G401 (cell line): ENCODE measurements at places on chromosomes 6 and 20.

GRCh38 chr6:169691260-169691659 is 10.6 kb downstream of the WDR27 start:
- DNase-seq = no peak

- DNase-seq = no peak
These were observed 67.9 kb upstream of the SPACA1 start for GRCh38 chr6:87979737-87980136.

GRCh38 chr6:16503970-16504415 is 257.3 kb downstream of the ATXN1 start:
- no peak for DNase-seq

DNA sequence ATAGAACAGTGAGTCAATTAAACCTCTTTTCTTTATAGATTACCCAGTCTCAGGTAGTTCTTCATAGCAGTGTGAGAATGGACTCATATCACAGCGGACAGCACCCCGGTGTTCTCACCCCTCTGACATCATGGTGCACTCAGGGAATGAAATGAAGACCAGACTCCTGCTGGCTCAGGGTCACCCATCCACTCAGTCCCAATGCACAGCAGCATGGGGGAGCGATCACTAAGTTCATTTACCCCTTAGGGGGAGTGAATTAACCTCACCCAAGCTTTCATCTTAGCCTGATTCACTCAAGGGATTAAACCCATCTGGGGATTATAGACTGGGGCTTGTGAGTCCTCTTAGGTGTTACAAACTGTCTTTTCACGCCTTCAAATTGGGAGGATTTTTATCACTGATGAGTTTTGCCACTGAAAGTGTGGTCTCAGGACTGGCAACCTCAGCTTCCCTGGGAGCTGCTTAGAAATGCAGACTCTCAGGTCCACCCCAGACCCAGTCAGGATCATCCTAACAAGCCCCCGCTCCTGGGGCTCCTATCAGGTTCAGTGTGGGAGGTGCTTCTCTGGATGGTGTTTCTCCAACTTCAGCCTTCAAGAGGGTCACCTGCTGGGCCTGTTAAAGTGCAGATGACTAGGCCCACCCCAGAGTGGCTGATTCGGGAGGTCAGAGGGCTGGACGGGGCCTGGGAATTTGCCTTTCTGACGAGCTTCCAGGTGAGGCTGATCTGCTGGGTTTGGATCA is 44.3 kb upstream of the FRMD1 start:
- no peak for DNase-seq

GRCh38 chr20:33299111-33299603 is 16.1 kb downstream of the BPIFB1 start:
- peak; percentile 67 for DNase-seq

DNA sequence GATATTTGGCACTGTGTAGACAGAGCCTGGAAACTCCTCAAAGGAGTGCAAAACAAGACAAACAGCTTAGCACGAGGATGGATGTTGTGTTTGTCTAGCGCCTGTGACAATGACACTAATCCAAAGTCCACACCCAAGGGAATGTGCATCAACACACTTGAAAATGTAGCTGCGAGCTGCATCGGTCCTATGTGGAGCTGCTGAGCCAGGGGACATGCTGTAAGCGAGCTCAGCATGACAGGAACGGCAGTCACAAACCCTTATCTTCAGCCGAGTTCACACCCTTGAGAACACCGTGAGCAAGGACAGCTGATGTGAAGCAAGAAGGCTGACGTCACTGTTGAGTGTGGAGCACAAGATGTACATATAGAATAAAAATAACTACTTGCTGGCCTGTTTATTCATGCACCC is 684.3 kb downstream of the QKI start:
- peak; percentile 19 for DNase-seq

GRCh38 chr6:157670466-157671186 is 152.4 kb upstream of the SNX9 start:
- no peak for DNase-seq

- no peak for DNase-seq
These were observed 17.7 kb downstream of the SNPH start for GRCh38 chr20:1283522-1284510.

DNA sequence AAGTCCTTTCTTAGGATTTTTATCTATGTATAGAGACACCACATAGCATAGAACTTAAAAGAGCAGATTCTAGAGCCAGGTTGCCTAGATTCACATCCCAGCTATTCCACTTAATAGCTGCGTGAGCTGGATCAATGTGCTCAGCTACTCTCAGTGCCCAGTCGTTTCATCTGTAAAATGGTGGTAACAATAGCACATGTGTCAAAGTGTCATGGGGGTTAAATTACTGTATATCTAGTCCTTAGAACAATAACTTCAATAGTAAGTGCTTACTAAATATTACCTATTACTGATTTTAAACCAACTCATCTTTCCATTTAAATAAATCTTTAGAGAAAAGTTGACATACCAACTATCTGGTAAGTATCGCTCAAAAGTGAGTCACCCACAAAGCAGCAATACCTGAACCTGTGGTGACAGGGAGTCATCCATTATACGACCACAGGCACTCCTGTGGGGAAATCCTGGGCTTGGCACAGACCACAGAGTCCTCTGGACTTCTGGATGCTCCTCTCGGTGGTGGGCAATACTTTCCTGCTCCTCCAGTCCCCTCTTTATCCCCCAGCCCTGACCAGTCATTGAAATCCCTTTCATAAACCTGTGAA is 154.8 kb downstream of the PDSS2 start:
- DNase-seq = no peak

GRCh38 chr6:161067749-161068148 is 76.2 kb downstream of the MAP3K4 start:
- DNase-seq = no peak

DNA sequence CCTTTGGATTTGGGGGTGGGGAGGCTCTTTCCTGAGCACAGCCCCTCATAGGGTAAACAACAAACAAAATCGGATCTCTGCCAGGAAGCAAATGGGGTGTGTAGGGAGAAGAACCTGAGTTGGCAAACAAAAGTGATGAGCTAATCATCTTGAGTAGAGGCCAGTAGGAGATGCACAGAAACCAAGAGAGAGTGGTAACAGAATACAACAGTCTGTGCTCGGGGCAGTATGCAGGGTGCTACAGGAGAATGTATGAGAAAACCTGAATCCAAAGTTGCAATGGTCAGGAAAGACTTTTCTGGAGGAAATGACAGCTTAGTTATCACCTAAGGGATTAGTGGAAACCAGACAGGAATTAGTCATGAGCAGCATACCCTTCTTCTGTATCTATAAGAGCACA is 177.8 kb downstream of the CDKAL1 start:
- DNase-seq = no peak

DNA sequence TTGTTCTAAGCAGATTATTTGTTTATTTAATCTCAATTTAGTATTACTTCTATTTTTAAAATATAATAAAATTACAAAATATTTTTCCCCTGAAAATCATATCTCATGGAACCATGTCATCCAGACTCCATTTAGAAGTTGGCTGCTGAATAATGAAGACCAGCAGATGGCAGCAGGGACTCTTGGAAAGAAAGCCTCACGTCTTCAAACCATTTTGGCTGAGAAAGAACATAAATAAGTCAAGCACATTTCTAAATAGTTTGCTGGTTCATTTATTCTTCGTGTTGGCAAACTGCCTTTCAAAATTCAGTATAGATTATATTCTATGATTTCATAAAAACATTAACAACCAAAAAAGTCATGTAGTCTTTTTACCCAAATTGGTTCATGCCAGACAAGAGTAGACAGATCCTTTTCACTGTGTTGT is 71.7 kb downstream of the RCAN2 start:
- DNase-seq = peak; percentile 91

DNA sequence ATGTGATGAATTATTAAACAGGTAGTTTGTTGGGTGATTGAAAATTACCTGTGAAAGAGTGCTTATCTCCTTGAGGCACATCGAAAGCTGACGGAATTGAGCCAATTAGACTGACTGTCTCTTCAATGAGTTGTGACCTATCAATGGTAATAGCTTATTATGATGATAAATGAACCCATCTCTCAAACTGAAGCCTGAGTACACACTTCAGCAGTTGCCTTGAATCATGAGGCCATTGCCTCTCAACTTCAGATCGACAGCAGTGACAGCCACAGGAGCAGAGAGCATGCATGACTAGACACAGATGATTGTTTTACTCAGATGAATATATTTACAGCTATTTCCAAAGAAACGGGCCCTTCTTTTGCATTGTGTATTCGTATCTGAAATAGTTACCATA is 323.9 kb downstream of the LAMA2 start:
- no peak for DNase-seq

DNA sequence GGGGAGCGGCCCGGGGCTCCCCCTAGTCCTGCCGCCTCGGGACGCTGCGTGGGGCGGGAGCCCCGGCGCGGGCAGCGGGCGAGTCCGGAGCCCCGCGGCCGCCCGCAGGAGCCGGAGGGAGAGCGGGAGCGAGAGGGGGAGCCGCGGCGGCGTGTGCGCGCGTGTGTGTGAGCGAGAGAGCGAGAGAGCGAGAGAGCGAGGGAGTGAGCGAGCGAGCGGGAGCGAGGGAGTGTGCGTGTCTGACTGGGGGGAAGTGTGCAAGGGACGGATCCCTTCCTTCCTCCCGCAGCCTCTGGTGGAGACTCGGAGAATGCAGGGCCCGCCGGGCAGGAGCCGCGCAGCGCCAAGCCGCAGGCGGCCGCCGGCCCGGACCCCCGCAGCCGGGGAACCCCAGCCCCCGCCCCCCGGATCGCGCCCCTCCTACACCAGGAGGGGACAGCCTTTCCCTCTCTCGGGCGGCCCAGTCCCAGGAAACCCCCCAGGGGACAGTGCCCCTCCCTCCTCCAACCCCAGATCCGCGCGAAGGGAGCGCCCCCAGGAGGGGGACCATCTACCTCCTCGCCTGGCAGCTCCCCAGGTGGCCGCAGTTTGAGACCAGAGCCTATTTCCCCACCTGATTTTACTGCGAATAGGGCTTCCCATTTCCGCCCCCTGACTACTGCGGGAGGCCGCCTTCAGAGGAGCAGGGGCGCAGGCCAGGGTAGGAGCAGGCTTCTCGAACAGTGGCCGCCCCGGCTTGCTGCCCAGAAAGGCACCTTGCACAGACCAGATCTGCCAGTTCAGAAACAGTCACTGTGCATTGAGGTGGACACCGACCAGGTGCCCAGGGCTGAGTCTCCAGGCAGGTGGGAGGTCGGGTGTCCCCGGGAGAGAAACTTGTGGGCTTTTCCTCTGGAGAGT is at the start of gene CDH22:
TSS of gene CDH22 (minus strand) at position 241 of the 900 bp plus-strand sequence. CDS start 57,204 bp downstream, outside the sequence.
- DNase-seq = peak; percentile 81

DNA sequence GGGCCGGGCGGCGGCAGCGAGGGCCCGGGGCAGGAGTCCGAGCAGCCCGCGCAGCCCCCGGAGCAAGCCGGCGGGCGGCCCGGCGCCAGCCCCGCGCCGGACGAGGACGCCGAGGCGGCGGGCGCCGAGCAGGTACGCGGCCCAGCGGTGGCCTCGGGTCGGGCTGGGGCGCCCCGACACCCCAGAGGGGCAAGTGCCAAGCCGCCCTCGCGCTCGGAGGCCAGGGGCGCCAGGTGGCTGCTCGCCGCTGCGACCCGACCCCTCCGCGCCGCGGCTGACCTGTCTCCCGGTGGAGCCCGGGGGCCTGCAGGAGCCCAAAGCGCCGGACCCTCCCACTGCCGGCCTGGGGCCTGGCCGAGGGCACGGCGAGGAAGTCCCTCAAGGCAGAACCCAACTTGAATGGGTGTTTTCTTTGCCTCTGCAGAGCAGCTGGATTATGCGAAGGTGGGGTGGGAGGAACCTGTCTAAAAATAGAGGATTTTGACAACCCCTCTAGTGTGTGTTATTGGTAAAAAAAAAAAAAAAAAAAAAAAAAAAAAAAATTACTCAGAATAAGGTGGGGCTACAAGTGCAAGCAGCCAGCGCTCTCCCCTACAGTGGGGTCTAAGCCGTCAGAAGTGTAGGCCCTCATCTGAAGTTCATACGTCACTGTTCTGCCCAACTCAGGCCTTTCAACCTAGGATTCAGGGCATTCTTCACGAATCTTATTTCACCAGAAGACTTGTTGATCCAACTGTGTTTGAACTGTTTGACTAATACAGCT is 609 bp downstream of the OGFRL1 start:
- peak; percentile 49 for DNase-seq

DNA sequence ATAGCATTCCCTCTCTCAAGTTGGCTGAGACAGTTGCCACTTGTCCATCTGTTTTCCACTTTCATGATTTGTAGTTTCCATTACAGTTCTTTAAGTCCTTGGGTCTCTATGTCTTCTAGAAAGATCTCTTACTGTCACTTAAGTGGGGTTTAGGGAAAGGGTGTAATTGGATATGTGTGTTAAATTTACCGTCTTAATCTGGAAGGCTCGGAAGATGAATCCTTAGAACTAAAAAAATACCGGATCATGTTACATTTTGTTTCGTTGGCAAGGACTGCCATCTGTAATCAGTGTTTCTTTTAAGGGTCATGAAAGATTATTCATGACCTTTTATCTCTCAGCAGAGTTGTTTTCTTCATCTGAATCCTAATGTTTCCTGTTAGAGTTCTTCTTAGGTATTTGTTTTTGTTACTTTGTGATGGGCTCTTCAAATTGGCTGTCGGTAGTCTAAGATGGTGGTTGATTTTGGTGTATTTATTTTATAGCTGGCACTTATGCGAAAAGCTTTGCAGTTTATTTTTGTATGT is 21.8 kb upstream of the BTBD3 start:
- no peak for DNase-seq

- no peak for DNase-seq
These were observed 72.4 kb downstream of the STK35 start for GRCh38 chr20:2174067-2174466.

DNA sequence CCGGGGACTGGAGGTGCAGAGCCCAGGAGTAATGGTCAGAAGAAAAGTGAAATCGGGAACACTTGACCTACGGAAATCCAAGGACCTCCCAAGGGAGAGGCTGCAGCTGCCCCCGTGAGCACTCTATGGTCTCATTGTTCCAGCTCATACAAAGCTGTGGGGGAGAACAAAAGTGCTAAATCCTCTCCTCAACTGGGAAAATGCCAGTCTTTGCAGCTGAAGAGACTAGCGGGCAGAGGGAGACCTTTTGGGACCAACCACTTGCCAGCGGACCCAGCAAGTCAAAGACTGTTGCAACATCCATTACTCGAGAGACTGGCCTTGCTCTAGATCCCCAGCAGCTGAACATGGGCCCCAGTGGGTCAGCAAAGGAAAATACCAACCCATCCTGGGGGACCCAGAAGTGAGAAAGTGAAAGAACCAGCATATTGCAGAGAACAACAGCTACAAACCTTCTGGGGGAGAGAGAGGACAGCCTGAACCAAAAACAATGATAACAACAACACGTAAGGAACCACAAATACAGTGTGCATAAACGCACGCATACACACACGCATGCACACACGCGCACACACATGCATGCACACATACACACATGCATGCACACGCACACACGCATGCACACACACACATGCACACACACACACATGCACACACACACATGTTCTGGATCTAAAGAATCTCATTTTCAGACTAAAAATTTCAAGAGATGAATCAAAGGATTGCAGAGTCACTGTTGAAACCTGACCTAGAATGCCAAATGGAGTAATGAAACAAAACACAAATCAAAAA is 24.7 kb upstream of the ELMO2 start:
- DNase-seq = peak; percentile 77

DNA sequence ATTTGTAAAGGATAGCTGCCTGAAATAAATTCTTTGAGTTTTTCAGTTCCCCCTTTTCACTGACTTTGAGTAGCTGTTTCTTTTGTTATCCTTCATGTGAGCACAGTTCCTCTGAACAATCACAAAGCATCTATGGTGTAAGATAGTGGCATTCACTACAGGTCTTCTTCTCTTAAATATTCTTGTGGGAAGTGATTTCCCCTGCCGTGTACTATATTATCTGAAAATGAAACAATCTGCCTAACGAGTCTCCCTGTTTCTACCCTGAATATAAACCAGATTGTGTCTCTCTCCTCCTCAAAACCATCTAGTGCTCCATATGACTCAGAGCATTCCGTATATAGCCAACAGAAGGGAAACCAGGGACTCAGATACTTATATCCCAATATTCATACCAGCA is 380.1 kb upstream of the SOX4 start:
- DNase-seq = no peak
